ENCODE measurements at places on chromosomes 3 and 15.

DNA sequence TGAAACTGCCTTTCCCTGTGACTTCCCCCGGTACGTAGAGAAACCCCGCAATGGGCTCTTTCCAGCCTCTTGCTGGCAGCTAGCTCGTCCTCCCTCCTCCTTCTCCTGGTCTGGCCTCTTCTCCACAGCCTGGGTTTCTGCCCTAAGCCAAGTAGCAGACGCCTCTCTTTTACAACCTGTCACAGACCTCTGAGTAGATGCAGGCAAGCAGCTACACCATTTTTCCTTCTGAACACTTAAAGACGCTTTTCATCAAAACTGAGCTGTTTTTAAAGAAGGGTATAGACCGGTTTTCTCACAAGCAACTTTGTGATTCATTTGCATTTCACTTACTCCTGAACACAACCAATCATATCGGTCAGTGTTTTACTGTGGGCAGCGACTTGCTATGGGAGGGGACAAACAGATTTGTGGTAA lies 32.0 kb downstream of the ADAMTSL3 start:
- no peak for DNase-seq

DNA sequence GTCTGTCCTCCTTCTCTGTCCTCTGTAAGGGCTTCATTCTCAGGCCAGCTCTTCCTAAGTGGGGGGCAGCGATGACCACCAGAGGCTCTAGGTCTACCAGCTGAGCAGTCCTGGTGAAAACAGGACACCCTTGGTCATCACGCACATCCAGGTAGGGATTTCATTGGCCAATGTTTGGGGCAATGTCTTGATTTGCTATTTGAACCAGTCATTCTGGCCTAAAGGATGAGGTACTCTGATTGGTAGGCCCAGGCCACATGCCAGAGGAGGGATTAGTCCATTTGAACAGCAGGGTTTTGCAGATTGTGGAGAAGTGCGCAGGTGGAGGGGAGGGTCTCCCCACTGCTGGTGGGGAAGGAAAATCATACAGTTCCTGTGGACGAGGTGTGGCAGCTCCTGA lies 57.3 kb downstream of the PLXNA1 start:
- DNase-seq = no peak

GRCh38 chr3:138474163-138474562 lies 39.7 kb downstream of the ESYT3 start:
- DNase-seq = no peak

GRCh38 chr3:177529071-177529550 lies 331.8 kb upstream of the TBL1XR1 start:
- no peak for DNase-seq

GRCh38 chr3:112606098-112606497 lies 34.8 kb downstream of the CCDC80 start:
- DNase-seq = no peak

DNA sequence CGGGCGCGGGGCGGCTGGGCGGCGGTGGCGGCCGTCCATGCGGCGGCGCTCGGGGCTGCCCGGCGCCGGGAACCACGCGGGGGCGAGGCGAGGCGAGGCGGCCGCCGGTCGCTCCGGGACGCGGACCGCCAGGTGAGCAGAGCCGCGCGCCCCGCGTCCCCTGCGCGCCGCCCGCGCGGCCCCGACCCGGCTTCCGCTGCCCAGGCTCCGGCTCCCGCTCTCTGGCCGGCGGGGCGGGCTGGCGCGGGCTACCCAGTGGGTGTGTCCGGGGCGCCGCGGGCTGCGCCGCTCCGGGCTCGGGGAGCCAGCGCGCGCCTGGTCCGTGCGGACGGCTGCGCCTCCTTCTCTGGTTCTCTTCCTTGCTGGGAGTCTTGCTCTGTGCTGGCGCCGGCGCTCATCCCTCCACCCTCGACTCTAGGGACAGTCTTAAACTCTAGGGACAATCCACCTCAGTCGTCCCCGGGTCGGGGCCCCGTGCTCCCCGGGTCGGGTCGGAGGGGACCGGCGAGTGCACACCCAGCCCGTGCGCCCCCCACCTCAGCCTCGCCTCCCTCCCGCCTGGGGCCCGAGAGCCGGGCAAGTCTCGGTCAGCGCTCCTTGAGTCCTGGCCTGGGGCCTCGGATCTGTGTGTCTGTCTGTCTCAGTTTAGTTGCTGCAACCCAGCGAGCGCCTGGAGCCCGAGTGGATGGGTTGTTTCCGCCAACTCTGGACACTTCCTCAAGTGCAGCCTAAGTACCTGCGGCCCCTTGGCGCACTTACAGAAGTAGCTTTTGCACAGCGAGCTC lies 488 bp downstream of the THSD4 start:
- DNase-seq = peak; percentile 72

GRCh38 chr3:111858642-111859041 lies 423 bp upstream of the PHLDB2 start:
- no peak for DNase-seq

DNA sequence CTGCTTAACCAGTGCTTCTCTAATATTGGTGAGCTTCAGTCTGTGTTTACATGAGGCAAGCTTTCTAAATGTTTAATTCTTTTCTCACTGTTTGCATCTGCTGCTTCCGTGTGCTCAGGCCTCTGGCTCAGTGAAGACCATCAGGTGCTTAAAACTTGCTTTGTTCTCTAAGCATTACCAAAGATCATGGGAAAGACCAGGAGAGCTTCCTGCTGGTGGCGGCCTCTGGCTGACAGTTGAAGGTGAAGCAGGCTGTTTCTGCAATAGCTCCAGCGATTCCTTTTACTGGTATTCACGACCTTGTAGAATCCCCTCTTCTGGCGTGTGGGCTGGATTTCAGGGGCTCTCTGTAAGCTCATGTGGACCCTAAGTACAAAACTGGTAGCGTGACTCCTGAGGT lies 45.1 kb downstream of the EDEM1 start:
- DNase-seq = no peak

- DNase-seq = no peak
Measured at GRCh38 chr15:40942878-40943277, 10.4 kb upstream of the CHAC1 start.

GRCh38 chr3:61742006-61742405 lies 180.6 kb downstream of the PTPRG start:
- no peak for DNase-seq

DNA sequence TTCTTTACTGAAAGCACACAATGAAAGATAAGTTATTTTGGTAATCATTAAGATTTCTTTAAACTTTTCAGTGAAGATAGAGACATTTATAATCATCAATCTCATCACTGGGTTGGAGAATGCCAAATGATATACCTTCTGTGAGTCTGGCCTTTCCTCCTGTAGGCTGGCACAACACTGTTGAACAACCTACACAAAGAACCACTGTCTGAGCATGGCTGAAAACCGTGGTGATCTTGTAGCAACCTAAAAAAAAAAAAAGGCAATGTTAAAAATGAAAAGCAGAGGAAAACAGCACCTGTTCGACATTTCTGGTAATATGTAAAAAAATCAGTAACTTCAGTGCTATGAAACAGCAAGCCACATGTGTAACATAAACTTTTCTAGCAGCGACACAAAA lies 1.8 kb downstream of the RPS27L start:
- no peak for DNase-seq
